Activated naive CD8-positive, alpha-beta T cell treated with anti-CD3 and anti-CD28 coated beads, Interleukin-2, amount 50 U/mL, for 16 hours (primary cell): ENCODE measurements at places on chromosomes 7 and 10.

- DNase-seq: no peak
Measured at GRCh38 chr10:128894641-128895040, 572.4 kb upstream of the MGMT start.

DNA sequence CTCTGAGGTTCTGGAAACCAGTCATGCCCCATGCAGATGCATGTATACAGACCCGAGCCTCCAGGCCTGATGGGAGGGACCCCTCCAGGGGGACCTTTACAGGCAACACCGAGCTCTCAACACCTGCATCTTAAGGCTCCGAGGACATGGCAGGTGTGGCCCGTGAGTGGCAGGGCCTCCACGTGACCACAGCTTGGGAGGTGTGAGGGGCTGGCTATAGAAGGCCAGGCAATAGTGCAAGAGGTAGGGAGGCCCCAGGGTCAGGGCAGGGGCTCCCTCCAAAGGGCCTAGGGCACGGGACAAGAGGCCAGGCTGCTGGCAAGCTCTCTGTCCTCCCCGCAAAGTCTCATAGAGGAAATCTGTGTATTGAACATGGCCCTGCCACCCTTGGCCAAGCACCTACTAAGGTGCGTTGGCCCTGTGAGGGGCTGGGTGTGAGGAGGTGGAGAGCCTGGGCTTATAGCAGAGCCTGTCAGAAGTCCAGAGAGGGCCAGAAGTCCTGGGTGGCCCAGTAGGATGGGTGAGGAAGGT lies 134.2 kb downstream of the PTPN20 start:
- no peak for DNase-seq

- DNase-seq: no peak
Measured at GRCh38 chr7:52168085-52168484, 851.5 kb upstream of the COBL start.

GRCh38 chr10:26483554-26483953 lies 45.4 kb downstream of the APBB1IP start:
- no peak for DNase-seq

- DNase-seq: no peak
Measured at GRCh38 chr10:70558295-70558694, 44.2 kb downstream of the PRF1 start.

- no peak for DNase-seq
Measured at GRCh38 chr7:12954380-12955033, 267.1 kb downstream of the ARL4A start.

GRCh38 chr10:75861582-75861981 lies 430.2 kb downstream of the LRMDA start:
- no peak for DNase-seq

DNA sequence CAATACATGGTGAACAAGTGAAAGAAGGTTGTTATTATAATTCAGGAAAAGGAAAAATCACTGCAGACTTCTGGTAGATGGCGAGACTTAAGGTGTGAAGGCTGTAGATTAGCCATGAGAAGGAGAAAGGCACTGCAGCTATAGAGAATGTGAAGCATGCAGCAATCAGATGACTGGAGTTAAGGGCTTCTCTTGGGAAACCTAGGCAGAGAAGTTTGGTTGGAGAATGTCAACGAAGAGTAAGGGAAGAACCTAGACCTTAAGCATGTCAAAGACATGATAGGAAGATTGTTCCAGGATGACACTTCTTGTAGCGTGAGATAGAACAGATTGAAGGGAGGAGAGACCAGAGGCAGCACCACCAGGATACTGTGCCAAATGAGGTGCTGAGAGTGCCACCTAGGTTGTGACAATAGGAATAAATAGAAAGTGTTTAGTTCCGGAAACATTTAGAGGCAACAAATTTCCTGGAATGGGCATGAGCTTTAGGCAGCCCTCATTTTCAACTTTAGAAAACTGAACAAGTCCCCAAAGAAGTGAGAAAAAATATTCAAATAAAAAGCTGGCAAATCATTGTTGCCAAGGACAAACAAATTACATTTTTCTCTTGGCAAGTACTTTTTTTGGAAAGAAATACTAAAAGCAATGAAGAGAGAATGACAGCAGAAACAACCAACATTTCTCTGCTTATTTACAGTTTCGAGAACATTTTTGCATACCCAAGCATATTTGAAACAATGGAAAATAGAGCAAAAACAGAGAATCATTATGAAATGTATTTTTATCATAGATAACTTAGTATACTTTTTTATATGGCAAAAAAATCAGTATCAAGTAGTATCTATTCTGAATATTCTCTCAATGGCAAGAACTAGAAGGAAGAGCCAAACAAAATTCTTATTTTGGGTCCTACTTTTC lies 4.9 kb downstream of the LRRC17 start:
- DNase-seq: no peak

GRCh38 chr7:29865526-29865925 lies 59.2 kb downstream of the WIPF3 start:
- DNase-seq: no peak

GRCh38 chr7:94486216-94486615 lies 23.4 kb upstream of the CASD1 start:
- DNase-seq: no peak

GRCh38 chr10:70596860-70597809 lies 5.4 kb downstream of the PRF1 start:
- DNase-seq: no peak

GRCh38 chr10:113666682-113667252 lies 2.9 kb upstream of the NRAP start:
- DNase-seq: no peak

DNA sequence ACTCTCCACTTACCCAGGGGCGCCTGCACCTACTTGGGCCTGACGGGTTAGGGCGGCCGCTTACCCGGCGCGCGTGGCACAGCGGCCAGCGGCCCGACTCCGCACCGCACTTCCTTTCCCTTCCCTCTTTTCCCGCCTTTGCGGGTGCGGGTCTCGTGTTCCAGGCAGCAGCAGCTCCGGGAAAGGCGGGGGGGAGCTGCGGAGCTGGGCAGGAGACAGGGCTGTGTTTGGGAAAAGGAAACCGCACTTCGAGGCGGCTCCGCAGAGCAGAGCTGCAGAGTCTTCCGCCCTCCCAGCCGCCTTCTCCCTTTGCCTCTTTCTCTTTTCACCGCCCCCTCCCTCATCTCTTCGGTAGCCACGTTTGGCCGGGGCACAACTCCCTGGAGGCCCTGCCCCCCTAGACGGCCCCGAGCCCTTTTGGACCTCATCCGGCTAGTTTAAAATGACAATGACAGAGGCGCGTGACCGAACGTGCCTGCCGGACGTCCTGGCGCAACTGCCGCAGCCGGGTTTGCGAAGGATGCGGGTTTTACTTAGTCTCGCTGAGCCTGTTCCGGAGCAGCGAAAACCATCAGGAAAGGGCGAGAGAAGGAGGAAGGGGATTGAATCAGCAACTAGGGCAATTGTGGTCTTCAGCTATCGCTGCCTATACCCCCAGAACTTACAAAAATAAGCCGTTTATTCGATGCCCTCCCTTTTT lies 7.9 kb upstream of the PAX2 start:
- DNase-seq: no peak

- no peak for DNase-seq
Measured at GRCh38 chr10:58513188-58514110, 777 bp downstream of the BICC1 start.

GRCh38 chr7:6588566-6588965 lies 1.3 kb upstream of the INTS15 start:
- no peak for DNase-seq

DNA sequence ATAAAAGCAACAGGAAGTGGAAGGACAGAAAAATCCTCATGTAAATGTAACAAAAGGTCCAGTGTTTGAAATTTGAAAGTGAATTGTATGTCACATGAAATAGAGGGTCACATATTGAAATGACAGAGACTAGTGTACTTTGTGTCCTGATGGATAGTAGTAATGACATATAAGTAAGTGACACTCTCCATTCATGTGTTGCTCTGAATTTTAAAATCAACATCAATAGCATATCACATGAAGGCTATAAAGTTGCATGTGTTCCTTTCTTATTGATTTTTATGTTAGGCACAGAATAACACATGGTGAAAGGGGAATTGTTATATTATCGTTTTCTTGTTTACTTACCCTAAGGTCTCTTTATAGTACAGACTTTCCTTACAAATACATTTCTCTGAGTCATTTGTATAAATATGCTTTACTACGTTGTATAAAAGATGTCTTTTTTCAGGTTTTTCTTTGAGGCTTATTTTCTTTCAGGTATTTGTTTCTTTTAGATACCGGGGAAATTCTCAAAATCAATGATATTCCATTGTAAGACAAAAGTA lies 104.6 kb upstream of the CACNA2D1 start:
- no peak for DNase-seq

DNA sequence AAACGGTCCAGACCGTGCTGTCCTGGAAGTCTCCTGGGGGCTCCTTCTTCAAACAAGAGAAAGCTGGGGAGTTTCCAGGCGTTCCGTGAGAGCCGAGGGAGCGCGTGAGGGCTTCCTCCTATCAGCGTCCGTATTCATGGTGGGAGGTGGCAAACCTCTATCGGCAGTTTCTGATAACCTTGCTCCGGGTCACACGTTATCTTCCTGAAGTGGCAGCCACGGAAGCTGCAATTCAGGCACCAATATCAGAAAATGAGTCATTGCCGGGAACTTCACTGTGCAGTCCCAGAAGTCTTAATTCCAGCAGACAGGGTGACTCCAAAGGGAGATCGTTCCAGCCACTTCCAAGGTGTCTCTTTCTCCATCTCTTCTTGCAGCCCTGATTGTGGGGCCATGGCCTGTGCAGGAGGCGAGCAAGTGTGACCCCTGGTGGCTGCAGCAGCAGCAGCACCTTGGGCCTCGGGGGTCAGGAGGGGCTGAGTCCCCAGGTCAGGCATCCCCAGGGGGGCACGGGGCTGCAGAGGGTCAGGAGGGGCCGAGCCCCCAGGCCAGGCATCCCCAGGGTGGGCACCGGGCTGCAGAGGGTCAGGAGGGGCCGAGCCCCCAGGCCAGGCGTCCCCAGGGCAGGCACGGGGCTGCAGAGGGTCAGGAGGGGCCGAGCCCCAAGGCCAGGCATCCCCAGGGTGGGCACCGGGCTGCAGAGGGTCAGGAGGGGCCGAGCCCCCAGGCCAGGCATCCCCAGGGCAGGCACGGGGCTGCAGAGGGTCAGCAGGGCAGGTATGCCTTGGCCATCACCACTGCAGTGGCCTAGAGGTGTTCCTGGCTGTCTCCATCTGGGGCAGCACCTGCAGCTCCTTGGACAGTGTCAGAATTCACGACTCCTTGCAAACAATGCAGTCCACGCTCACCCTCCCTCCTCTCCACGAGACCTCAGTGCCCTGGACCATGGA lies 538.7 kb downstream of the DNAJB6 start:
- DNase-seq: peak; percentile 33

GRCh38 chr7:5838761-5839500 lies 41.7 kb upstream of the OCM start:
- DNase-seq: no peak

GRCh38 chr10:120557311-120557710 lies 100.3 kb downstream of the PLPP4 start:
- no peak for DNase-seq

GRCh38 chr10:118568327-118568848 lies 27.1 kb downstream of the PRLHR start:
- no peak for DNase-seq

DNA sequence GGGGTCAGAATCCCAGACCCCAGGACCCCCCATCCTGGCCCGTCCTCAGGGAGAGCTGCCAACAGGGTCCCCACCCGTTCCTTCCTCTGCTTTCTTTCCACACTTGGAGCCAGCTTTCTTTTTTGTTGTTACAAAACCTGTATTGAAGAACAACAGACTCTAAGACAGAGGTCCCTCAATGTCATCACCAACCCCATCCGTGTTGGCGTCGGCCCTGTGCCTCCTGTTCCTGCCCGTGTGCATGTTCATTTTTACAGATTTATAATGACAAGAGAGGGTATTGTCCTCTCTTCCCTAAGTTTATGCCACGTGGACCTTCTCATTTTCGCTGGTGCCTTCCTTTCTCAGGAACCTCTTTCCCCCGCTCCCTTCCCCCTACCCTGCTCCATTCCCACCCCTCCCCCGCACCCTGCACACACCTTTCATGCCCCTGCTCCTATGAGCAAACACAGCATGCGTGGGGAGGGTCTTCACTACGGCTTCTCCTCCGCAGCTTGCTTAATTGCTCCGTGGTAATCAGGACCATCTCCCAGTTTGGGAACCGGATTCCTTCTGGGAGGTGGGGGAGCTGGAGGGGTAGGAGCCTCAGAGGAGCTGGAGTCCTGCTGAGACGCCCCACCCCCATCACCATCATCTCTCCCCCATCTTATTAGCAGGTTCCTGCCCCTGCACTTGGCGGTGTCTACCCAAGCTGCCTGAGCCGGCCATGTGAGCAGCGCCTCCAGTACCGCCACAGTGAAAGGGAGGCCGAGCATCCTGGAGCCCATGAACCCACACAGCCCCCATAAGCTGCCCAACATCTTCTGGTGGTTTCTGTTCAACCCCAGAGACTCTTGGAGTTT lies 88.0 kb upstream of the INSIG1 start:
- DNase-seq: no peak

GRCh38 chr10:98924526-98924925 lies 311.1 kb downstream of the HPSE2 start:
- DNase-seq: no peak
